ENCODE measurements at places on chromosomes 6 and 20.

DNA sequence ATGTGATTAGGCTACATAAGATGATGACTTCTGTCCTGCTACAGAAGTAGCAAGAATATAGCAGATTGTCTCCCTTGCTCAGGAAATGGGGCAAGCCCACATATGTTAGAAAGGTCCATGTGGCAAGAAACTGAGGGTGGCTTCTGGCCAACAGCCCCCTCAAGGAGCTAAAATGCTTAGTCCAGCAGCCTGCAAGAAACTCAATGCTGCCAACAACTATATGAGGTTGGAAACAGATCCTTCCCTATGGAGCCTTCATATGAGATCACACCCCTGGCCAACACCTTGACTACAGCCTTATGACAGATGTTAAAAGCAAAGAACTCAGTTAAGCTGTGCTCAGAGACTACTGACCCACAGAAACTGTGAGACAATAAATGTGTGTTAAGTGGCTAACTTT lies 22.1 kb downstream of the PTPRT start:
- no peak overlapping the region for H3K27ac ChIP-seq
- peaks cover 11% of the 10 kb centered on the region for H3K27me3 ChIP-seq
- H3K36me3 ChIP-seq, result no peaks in the 10 kb centered on the region
- no peak overlapping the region for H3K4me3 ChIP-seq
- no peak for DNase-seq

GRCh38 chr6:114446342-114446741 lies 103.5 kb upstream of the HS3ST5 start:
- H3K4me1 ChIP-seq, result no peaks in the 10 kb centered on the region
- no peak overlapping the region for H3K4me3 ChIP-seq
- no peaks in the 10 kb centered on the region for H3K27me3 ChIP-seq
- H3K27ac ChIP-seq, result no peak overlapping the region
- H3K36me3 ChIP-seq, result no peaks in the 10 kb centered on the region

GRCh38 chr6:686497-686896 lies 6.4 kb downstream of the EXOC2 start:
- H3K4me1 ChIP-seq, result peaks cover 11% of the 10 kb centered on the region
- no peak for DNase-seq
- H3K36me3 ChIP-seq, result peaks cover 8% of the 10 kb centered on the region

DNA sequence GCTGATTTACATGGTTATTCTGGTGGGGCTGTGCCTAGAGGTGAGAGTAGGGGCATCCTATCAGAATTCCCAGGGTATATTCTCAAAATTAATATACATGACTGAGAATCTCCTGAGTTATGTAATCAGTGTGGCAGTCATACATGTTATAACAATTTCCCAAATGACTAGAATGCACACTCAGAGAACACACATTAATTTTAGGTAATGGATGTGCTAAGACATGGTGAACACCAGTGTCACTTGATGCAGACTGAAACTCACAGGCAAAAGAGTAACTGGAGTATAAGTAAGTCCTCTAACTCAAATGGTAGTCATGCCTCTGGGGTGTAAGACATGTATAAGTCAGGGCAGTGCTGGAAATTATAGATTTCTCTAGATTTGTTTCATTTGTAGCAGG lies 1198.4 kb upstream of the CITED2 start:
- H3K4me1 ChIP-seq, result no peaks in the 10 kb centered on the region
- H3K27ac ChIP-seq, result no peak overlapping the region
- no peaks in the 10 kb centered on the region for H3K36me3 ChIP-seq
- H3K27me3 ChIP-seq, result no peaks in the 10 kb centered on the region
